Breast epithelium (tissue), 4 donors: ENCODE measurements at places on chromosomes 3 and 15.

DNA sequence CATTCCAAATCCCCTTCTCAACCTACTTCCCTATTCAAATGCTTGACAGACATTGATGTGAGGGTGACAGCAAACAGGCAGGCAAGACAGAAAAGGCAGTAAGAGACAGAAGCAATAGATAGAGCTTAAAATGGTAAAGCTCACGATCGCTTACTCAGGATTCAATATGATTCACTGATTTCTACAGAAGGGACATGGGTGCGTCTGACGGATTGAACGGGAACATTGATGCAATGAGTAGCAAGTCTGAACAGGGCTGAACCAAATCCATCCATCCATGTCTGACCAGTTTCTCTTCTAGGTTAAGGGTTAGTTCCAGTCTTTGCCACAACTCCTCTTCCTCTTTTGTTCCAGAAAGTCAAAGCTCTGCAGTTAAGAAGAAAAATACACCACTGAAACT is 35.1 kb downstream of the P2RY1 start:
- no peak for DNase-seq

DNA sequence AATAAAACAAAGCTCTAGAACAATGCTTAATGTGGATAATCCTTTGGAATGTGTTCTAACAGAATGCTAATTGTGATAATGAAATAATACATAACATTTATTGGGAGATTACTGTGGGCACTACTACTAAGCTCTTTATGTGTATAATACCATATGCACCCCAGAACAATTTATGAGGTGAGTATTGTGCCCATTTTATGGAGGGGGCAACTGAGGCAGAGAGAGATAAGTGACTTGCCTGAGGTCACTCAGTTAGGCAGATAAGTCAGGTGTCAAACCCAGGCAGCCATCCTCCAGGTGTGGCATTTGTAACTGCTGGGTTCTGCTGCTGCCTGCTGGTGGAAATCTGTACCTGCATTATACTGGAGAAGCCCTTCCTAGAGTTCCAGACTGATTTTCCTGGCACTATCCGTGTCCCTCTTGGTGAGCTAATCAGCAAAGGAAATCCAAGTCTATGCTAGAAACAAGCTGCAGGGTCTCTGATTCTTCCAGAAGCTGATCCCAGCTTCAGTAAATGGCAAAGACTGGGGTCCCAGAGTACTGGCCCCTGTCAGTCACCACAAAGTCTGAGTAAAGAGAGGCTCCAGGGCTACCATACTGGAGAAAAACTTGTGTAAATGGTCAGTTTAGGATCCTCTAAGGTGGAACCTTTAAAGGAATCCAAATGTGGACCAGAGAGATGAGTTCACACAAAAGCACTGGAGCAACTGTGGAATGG is 22.6 kb upstream of the RBP1 start:
- DNase-seq: no peak

DNA sequence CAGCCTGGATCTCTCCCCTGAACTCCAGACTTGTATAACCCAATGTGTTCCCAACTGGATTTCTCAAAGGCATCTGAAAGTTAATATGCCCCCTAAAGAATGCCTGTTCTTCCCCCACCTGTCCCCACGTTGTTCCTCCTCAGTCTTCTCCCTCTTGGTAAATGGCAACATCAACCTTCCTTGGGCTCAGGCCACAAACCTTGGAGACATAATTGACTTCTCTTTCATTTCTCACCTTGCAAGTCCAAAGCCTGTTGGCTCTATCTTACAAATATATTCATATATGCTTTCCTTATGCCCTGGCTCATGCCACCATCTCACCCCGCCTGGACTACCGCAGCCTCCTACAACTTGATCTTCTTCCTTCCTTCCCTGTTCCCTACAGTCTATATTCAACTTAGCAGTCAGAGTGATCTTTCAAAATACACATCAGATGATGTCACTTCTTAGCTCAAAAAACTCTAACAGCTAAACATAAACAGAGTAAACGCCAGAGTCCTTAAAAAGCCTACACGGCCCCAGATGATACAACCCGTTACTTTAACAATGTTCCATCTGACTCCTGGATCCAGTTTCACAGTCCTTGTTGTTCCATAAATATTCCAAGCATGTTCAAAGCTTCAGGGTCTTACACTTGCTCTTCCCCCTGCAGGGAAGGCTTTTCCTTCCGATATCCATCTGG is 66.2 kb downstream of the ETV5 start:
- no peak for DNase-seq

- no peak for DNase-seq
Observed at GRCh38 chr15:38474155-38474757, 20.3 kb downstream of the FAM98B start.

DNA sequence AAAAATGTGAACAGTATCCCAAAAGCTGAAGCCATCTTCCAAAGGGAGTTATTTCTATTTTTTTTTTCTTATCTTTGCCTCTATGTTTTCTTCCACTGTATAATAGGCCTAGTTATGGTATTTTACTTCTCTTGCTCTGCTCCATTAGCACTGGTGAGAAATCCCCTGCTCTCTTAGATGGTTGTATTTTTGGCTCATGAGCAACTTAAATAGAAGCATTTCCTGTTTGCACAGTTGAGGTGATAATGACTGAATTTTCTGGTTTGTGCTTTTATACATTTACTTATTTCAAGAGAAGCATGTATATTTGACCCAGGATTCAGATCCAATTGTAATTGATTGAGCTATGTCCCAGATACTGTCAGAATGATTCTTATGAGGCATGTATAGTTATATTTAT is 61.6 kb upstream of the CD200R1L start:
- DNase-seq: no peak

DNA sequence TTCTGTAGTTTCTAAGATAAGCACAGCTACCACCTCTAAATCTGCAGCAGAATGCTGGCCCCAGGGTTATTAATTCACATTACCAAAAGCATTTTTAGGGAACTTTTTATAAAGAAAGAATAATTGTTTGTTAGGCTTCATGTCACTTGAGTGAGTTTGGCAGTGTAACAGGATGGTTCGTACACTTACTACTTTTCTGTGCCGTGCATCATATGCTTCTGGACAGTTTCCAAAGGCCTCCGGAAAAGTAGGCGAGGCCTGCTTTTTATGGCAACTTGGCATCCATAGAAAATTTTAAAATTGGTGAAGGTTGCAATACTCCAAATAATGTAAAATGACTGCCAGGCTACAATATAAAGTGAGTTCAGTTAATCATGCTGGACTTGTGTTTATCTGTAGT is 30.0 kb downstream of the NIPA2 start:
- no peak for DNase-seq

DNA sequence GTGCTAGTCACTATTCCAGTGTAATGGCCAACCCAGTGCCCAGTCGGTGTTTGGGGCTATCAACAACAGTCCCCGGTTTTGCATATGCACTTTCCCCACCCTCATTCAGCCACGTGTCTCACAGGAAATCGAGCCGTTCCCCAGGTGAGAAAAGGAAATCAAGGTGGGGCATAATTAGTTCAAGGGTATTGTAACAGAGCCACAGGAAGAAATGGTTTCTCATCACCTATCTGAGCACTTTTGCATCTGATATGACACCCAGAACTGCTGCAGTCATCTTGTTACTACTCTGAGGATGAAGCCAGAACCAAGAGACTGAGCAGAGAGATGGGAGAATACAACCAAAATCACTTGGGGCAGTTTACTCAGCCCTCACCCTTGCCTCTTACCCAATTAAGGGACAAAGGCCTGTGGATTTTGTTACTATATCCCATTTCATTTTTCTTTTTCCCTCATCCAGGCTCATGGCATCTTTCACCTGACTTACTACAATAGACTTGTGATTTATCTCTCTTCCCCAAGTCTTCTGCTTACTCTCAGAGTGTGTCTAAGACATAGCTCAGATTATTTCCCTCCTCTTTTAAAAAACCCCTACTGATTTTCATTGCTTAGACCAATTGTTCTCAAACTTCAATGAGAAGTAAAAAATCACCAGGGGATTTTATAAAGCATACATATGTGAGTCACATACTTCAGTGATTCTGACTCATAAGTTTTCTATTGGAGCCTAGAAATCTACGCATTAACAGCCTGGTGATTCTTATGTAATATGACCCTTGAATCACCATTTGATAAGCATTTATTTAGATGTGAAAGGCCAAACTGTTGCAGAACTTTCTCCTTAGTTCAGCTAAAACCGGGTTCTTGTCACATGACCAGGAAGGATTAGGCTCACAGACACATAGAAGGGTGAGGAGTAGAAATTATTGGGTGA is 40.5 kb downstream of the TRAT1 start:
- no peak for DNase-seq

GRCh38 chr3:181718369-181718768 is 6.6 kb downstream of the SOX2 start:
- DNase-seq: no peak

DNA sequence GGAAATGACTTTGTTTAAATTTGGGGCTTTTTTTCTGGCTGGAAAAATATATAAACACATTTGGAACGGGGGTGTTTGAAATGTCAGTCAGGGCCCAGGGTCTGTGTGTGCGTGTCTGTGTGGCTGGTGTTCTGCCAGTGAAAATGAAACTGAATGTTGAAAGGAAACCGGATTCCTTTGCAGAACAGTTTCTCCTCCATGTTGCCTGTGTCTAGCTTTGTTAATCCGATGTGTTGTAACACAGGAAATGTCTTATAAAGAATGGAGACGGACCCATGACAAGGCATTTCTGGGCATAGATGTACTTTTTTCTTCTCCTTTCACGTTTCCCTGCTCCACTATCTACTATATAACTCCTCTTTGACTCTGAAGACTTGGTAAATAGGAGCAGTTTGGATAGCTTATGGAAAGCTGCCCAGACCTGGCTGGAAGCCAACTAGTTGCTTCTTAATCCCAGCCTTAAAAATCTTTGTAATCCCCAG is 2.8 kb downstream of the SQOR start:
- no peak for DNase-seq

- DNase-seq: no peak
Observed at GRCh38 chr3:24229468-24230221, 265.0 kb downstream of the THRB start.

GRCh38 chr3:102036017-102036416 is 186.7 kb downstream of the NFKBIZ start:
- no peak for DNase-seq

- DNase-seq: no peak
Observed at GRCh38 chr15:66986951-66987350, 78.5 kb upstream of the SMAD3 start.

DNA sequence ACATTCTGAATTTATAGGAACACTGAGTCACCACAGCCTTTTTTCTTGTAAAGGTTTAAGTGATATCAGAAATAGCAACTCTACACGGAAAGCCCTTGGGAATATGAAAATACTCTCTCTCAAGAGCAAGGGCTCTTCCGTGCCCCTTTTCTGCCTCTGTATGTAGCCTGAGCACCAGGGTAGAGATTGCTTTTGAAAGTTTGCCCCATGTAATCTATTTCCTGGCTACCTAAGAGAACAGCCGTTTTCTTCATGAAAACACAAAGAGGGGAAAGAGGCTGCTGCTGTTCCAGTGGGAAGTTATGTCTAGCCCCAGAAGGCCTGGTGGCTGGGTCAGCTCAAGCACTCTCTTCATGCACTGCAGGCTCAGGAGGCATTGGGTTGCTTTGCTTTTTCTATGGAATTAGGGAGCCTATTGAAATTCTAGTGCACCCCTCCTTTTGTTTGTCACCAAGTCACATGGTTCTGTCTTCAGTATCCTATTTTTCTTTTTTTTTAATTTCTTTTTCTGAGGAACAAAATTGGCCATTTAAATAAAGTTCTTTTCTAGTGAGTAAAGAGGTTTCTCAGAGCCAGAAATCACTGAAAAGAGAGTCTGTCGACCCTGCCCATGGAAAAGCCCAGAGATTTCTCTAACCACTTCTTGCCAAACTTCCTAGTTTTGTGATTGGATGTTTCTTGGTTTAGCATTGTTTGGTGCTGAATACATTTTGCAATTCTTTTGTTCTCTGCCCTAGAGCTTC is 39.5 kb downstream of the TIGIT start:
- DNase-seq: no peak

- no peak for DNase-seq
Observed at GRCh38 chr3:48634661-48635221, 520 bp downstream of the SLC26A6 start.

DNA sequence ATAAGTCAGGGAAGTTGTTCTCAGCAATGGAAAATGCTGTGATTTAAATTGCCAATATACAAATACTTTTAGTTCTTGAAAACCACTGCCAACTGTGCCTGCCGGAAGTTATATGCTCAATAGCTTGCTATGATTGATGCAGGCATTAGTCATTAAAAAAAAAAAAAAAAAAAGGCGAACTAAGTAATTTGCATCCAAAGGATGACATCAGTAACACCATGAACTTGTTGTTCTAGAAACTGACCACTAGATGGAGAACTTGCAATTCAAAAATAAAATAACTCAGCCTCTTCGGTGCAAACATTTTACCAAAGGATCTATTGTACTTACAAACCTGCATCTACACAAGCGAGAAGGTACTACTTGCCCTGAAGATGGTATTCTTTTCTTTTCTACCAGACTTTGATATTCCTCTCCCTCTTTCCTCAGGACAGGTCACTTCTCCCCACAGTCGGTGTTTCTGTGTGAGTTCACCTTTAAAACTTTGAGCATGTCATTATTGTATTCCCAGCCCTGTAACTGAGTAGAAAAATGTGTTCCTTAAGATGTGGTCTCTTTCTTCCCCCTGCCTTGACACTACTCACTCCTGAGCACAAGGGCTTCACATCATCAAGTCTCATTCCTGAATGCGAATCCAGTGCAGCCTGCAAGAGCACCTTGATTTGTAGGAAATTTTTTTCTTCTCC is 115.0 kb upstream of the VEPH1 start:
- no peak for DNase-seq

DNA sequence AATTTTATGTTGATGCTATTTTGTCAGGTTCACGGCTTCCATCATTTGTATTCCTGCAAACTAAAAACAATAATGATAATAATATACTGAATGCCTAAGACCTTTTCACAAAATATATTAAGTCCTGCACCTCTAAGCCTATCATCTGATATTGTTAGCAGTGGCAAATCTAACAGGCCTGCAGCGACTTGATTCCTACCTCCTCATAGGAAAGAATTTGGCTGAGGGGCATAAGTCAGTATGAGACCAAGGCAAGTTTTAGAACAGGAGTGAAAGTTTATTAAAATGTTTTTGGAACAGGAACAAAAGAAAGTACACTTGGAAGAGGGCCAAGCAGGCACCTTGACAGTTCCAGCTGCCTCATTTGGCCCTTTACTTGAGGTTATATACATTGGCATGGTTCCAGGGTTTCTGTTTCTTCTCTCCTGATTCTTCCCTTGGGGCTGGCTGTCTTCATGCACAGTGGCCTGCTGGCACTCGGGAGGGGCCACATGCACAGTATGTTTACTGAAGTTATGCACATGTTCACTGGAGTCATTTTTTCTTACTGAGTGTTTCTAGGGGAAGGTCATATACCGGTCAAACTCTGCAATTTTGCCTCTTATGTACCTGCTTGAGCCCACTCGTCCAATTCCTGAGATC is 418.1 kb downstream of the EPHA6 start:
- DNase-seq: peak; percentile 74

GRCh38 chr3:101179637-101180036 is 140.7 kb downstream of the IMPG2 start:
- no peak for DNase-seq

GRCh38 chr3:108998436-108998835 is 44.8 kb upstream of the GUCA1C start:
- DNase-seq: no peak
